ENCODE measurements at places on chromosomes 1 and 21. TPM values are rescaled to one million over a fixed set of nuclear protein-coding genes. Genes with fewer than 3 reads are reported as not detected.

DNA sequence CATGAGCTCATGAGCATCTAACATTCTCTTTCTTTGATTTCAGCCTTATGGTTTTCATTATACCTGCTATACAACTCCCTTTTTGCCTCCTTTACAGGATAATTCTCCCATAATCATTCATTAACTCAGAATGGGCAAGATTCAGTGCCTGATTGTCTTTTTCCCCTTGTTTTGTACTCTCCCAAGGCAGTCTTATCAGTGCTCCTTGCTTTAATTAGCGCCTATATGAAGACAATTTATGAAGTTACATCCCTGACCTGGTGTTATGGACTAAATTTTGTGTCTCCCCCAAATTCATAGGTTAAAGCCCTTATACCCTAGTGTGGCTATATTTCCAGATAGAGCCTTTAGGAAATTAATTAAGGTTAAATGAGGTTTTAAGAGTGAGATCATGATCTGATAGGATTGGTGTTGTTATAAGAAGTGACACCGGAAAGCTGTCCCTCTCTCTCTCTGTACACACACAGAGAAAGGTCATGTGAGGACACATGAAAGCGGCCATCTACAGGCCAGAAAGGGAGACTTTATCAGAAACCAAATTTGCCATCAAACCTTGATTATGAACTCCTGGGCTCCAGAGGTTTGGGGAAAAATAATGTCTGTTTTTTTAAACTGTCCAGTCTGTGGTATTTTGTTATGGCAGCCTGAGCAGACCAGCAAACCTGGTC is 185.8 kb upstream of the CHODL start:
- no peaks in the 10 kb centered on the region for H3K4me1 ChIP-seq
- no peak overlapping the region for H3K4me3 ChIP-seq
- no peak overlapping the region for H3K27ac ChIP-seq
- H3K27me3 ChIP-seq, result no peaks in the 10 kb centered on the region

DNA sequence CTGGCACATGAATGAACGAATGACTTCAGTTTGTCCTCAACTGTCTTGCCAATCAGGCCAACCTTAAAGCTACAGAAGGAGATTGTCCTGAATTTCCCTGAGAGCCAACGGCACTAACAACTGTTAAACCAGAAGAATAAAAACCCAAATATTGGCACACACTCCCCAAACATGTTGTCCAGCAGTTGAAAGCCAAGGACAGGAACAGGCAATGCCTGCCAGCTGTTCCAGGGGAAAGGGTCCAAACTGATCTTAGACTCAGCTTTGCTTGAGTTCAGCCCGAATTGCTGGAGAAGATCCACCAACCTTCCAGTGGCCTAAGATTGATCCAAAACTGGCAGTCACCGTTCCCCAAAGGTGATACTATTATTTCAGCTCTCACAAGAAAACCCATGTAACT is 22.4 kb upstream of the AHCTF1 start:
- no peaks in the 10 kb centered on the region for H3K27me3 ChIP-seq
- DNase-seq, result no peak
- H3K4me3 ChIP-seq, result no peak overlapping the region
- H3K4me1 ChIP-seq, result no peaks in the 10 kb centered on the region
- H3K27ac ChIP-seq, result no peak overlapping the region

DNA sequence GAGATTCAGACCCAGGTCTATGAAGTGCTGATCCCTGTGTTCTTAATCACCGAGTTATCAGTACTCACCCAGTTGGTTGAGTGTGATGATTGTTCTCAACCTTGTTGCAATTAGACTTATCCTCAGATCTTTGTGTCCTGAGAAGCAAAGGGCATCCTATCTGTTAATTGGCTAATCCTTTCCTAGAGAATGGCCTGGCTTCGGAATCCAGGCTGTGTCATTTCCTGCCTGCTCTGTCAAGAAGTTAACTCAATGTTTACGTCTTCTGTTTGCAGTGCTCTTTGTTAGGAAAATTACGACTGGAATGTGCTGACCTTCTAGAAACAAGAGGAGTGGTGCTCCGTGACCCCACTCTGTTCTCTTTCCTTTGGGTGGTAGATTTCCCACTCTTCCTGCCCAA is 14.7 kb downstream of the GAS5 start:
- peaks cover 39% of the 10 kb centered on the region for H3K36me3 ChIP-seq
- no peak overlapping the region for H3K4me3 ChIP-seq
- H3K27me3 ChIP-seq, result no peaks in the 10 kb centered on the region
- peak; percentile 27 for DNase-seq

DNA sequence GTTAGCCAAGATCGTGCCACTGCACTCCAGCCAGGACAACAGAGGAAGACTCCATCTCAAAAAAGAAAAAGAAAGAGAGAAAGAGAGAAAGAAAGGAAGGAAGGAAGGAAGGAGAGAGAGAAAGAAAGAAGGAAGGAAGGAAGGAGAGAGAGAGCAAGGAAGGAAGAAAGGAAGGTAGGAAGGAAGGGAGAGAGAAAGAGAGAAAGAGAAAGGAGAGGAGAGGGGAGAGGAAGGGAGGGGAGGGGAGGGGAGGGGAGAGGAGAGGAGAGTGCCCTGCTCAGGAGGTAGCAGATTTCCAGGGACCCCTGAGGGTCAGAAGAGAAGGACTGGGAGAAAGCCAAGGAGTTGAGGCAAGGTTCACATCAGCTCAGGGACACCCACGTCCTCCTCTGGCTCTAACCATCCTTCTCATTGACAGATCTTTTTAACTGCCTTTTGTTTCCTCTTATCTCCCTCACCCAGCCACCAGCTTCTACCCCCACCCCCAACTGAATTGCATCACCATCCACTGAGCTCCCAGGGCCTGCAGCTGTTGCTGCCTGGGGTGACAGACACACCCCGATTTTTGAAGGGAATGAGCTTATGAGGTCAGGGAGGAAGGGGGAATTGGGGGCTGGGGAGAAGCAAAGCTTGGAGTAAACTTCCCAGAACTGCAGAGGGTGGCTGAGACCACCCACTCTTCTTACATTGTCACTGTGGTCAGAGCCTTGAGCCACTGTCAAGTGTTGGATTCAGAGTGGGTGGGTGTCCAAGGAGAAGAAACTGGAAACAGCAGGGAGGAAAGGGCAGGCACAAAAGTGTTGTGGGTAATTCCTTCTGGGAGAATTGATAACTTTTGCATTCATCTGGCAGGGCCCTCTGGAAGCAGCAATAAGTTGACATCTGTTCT is 91.6 kb downstream of the GLUL start:
- peaks cover 9% of the 10 kb centered on the region for H3K4me1 ChIP-seq
- no peaks in the 10 kb centered on the region for H3K27me3 ChIP-seq
- DNase-seq, result peak; percentile 79
- H3K27ac ChIP-seq, result peak overlapping the region; percentile 43
- no peak overlapping the region for H3K4me3 ChIP-seq

GRCh38 chr1:84693785-84694184 is 3.5 kb upstream of the SSX2IP start:
- no peak for DNase-seq
- no peak overlapping the region for H3K27ac ChIP-seq
- no peaks in the 10 kb centered on the region for H3K27me3 ChIP-seq
- no peak overlapping the region for H3K4me3 ChIP-seq
- no peaks in the 10 kb centered on the region for H3K36me3 ChIP-seq

GRCh38 chr1:55347866-55348265 is 132.7 kb upstream of the USP24 start:
- H3K4me1 ChIP-seq, result no peaks in the 10 kb centered on the region
- H3K27ac ChIP-seq, result no peak overlapping the region
- no peak for DNase-seq
- H3K27me3 ChIP-seq, result no peaks in the 10 kb centered on the region
- no peaks in the 10 kb centered on the region for H3K36me3 ChIP-seq

- no peaks in the 10 kb centered on the region for H3K27me3 ChIP-seq
- peaks cover 39% of the 10 kb centered on the region for H3K36me3 ChIP-seq
- no peak for DNase-seq
Observed at GRCh38 chr1:93552741-93553455, 105.0 kb downstream of the FNBP1L start.

Gene MPL
- 0.21 TPM for polyA plus RNA-seq

Gene ARHGEF16
- 39.7 TPM for polyA plus RNA-seq

Gene PCAT6
- 2.1 TPM for polyA plus RNA-seq

Gene KCNE2
- 0.37 TPM for polyA plus RNA-seq

Measured in large intestine (tissue), 12 donors.